ENCODE measurements at places on chromosomes 5 and 9.
A peak's percentile ranks its signal among the peaks of the same experiment; 100 is the strongest.

DNA sequence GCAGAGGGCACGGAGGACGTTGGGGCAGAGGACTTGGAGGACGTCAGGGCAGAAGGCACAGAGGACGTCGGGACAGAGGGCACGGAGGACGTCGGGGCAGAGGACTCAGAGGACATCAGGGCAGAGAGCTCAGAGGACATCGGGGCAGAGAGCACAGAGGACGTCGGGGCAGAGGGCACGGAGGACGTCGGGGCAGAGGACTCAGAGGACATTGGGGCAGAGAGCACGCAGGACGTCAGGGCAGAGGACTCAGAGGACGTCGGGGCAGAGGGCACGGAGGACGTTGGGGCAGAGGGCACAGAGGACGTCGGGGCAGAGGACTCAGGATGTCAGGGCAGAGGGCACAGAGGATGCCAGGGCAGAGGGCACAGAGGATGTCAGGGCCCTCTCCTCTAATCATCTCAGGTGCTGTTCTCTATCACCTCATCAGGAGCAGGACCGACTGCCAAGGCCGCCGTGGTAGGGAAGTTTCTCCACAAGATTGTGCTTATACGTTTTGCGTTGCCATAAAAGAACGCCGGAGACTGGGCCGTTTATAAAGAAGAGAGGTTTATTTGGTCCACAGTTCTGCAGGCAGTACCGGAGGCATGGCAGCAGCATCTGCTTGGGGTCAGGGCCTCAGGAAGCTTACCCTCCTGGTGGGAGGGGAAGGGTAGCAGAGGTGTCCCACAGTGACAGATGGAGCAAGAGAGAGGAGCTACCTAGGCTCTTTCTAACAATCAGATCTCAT lies 29.4 kb upstream of the ADAMTS2 start:
- no peak for DNase-seq

DNA sequence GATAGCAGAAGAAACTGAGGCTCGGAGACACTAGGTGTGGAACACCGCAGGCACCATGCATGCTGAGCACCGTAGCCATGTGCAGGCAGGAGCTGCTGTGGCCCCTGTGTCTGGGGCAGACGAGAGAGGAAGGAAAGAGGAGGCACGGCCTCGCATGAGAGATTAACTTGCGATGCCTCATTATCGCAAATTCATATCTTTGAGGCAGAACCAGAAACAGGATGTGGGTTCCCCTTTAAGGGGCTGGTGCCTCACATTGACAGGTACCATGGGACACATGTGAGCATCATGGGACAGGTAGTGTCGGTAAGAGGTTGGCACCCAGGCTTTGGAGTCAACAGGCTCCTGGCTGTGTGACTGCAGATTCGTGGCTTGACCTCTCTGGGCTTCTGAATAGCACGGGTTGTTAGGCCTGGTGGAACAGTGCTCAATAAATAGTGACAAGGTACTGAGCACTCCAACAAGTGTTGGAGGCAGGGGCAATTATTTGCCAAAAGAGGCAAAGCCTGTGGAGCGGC lies 40.8 kb downstream of the NAIF1 start:
- DNase-seq = no peak

- no peak for DNase-seq
Measured at GRCh38 chr5:42887097-42887496, 75.4 kb upstream of the SELENOP start.

GRCh38 chr5:160463740-160464465 lies 42.2 kb downstream of the PTTG1 start:
- no peak for DNase-seq

DNA sequence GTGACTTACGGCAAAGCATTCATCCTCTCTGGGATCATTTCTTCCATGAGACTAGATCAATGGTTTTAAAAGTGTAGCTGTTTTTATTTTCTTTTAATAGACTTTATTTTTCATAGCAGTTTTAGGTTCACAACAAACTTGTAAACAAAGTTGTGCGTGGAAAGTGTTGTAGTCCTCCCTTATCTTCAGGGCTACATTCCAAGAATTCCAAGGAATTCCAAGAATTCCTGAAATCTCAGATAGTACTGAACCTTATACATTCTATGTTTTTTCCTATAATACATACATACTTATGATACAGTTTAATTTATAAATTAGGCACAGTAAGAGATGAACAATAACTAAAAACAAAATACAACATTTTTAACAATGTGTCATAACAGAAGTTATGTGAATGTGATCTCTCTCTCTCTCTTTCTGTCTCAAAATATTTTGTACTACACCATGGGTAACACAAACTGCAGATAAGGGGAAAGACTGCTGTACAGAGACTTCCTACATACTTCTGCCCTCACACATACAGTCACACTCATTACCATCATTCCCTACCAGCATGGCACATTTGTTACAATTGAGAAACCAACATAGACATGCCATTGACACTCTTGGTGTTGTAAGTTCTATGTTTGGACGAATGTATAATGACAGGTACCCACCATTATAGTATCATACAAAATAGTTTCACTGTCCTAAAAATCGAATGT lies 1933.2 kb upstream of the WWC1 start:
- no peak for DNase-seq

GRCh38 chr9:102225841-102226441 lies 487.5 kb upstream of the GRIN3A start:
- no peak for DNase-seq

- DNase-seq = no peak
Measured at GRCh38 chr5:38104497-38105230, 153.7 kb upstream of the EGFLAM start.

DNA sequence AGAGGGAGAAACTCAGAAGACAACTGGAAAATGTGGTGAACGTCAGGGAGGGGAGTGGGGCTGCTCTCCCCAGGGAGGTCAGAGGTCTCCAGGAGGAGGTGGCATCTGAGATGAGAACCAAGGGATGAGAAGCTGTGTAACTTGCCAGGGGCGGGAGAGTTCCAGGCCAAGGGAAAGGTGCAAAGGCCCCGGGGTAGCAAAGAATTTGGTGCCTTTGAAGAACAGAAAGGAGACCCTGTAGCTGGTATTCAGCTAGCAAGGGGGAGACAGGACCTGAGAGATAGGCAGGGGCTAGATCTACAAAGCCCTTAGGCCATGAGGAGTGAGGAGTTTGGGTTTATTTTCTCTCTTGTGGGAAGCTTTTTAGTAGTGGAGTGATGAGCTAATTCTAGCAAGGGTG lies 3.3 kb downstream of the DNM1 start:
- no peak for DNase-seq

GRCh38 chr9:91929331-91929730 lies 20.7 kb downstream of the ROR2 start:
- no peak for DNase-seq

DNA sequence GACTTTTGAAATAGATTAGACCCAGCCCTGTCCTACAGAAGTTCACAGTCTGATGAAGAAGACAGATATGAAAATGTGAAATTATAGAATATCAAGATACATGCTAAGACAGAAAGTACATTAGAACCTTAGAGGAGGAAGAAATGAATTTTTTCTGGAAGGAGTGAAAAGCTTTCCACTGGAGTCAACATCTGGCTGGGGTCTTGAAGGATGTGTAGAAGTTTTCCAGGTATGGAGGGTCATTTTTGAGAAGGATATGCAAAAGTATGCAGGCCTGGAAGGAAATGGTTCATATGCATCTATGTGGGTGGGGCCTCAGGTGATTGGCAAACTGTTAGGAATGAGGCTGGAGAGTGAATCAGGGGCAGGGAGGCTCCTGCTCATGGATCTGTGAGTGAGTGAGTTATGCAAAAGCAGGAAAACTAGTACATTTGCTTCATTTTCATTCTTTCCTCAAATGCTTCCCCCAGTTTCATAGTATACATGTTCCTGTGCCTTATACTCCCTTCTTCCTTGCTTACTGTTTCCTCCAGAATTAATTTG lies 142.3 kb downstream of the GRIA1 start:
- DNase-seq = no peak

DNA sequence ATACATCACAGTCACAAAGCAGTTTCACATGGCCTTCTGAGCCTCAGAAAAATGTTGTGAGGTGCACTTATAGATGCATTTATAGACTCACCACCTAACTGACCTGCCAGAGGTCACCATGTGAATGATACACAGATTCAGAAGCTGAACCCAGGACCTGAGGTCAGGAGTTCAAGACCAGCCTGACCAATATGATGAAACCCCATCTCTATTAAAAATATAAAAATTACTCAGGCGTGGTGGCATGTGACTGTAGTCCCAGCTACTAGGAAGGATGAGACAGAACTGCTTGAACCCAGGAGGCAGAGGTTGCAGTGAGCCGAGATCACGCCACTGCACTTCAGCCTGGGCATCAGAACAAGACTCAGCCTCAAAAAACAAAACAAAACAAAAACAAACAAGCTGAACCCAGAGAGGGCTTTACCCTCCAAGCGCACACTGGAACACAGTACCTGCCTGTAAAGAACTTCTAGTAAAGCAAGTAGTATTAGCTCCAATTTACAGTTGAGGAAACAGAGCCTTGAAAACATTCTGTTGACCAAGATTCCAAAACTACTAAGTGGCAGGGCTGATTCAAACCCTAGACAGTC lies 16.3 kb downstream of the ECPAS start:
- DNase-seq = no peak

GRCh38 chr5:94691949-94692348 lies 73.5 kb downstream of the SLF1 start:
- peak; percentile 50 for DNase-seq

- DNase-seq = peak; percentile 30
Measured at GRCh38 chr9:137429974-137430722, 7.0 kb downstream of the NOXA1 start.

- DNase-seq = no peak
Measured at GRCh38 chr5:65198456-65199120, 283.1 kb downstream of the ADAMTS6 start.

- peak; percentile 16 for DNase-seq
Measured at GRCh38 chr9:134558124-134558905, 83.3 kb upstream of the COL5A1 start.

Data from right hindlimb (tissue), 1 donor.